ENCODE measurements at places on chromosomes 11 and 22. TPM values are rescaled to one million over a fixed set of nuclear protein-coding genes. Genes with fewer than 3 reads are reported as not detected.

- DNase-seq, result no peak
- no peak overlapping the region for H3K27ac ChIP-seq
- H3K36me3 ChIP-seq, result peaks cover 10% of the 10 kb centered on the region
- no peaks in the 10 kb centered on the region for H3K27me3 ChIP-seq
- H3K4me3 ChIP-seq, result no peak overlapping the region
- no peaks in the 10 kb centered on the region for H3K4me1 ChIP-seq
Measured at GRCh38 chr22:26701323-26701722, 43.9 kb downstream of the MIAT start.

Gene RBMXL2
- not detected for total RNA-seq

GRCh38 chr11:115990004-115990447, 485.8 kb upstream of the CADM1 start:
- no peak overlapping the region for H3K27ac ChIP-seq
- H3K4me1 ChIP-seq, result no peaks in the 10 kb centered on the region
- no peaks in the 10 kb centered on the region for H3K36me3 ChIP-seq
- no peak overlapping the region for H3K4me3 ChIP-seq
- peak; percentile 15 for DNase-seq

Gene AGBL2
- total RNA-seq, result 11.1 TPM

- peak; percentile 90 for DNase-seq
- no peak overlapping the region for H3K27ac ChIP-seq
- peaks cover 25% of the 10 kb centered on the region for H3K4me1 ChIP-seq
- H3K36me3 ChIP-seq, result no peaks in the 10 kb centered on the region
- H3K27me3 ChIP-seq, result no peaks in the 10 kb centered on the region
Measured at GRCh38 chr22:38114484-38115398, 4.3 kb upstream of the BAIAP2L2 start.

Gene HPS4
- 51.2 TPM for total RNA-seq

- no peaks in the 10 kb centered on the region for H3K27me3 ChIP-seq
- DNase-seq, result no peak
- H3K36me3 ChIP-seq, result no peaks in the 10 kb centered on the region
- H3K27ac ChIP-seq, result no peak overlapping the region
- no peak overlapping the region for H3K4me3 ChIP-seq
Measured at GRCh38 chr11:125515102-125515439, 19.0 kb upstream of the FEZ1 start.

Gene CLMP
- 49.4 TPM for total RNA-seq

GRCh38 chr11:61529537-61530225, 21.1 kb downstream of the LRRC10B start:
- no peak for DNase-seq
- no peaks in the 10 kb centered on the region for H3K36me3 ChIP-seq
- no peak overlapping the region for H3K27ac ChIP-seq
- H3K27me3 ChIP-seq, result no peaks in the 10 kb centered on the region

DNA sequence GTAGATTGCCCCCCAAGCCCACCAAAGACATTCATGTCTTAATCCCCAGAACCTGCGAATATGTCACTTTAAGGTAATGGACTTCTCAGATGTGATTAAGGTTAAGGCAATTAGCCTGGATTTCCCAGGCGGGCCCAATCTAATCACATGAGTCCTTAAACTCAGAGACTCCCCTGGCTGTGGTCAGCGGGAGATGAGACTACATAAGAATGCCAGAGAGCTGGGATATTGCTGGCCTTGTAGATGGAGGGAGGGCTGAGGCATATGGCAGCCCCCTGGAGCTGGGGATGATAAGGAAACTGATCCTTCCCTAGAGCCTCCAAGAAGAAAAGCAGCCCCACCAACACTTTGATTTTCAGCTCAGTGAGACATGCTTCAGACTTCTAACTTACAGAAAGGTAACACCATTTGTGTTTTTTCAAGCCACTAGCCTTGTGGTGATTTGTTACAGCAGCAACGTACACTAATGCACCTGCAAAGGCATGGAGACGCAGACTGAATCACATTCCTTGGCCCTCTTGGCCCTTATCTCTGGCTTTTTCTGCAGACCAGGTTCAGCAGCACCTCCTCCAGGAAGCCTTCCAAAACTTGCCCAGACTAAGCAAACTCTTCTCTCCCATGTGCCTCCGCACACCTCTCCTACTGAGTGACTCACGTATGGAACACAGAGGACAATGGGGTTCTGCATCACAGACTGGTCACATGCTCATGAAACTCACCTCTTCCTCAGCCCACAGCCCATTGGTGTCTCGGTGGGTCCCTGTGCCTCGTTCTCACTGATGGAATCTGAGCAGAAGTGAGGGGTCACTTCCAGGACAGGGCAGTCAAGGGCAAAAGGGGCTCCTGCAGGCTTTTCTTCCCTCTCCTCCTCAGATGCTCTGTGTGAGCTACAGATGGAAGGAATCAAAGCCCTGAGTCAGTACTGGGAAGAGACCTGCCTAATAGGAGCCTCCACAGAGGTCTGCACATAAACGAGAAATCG, 86.3 kb upstream of the HMGXB4 start:
- H3K27ac ChIP-seq, result no peak overlapping the region
- H3K4me3 ChIP-seq, result no peak overlapping the region
- no peaks in the 10 kb centered on the region for H3K36me3 ChIP-seq
- peaks cover 12% of the 10 kb centered on the region for H3K27me3 ChIP-seq
- no peak for DNase-seq
- no peaks in the 10 kb centered on the region for H3K4me1 ChIP-seq

- no peak overlapping the region for H3K27ac ChIP-seq
- H3K4me3 ChIP-seq, result no peak overlapping the region
- no peak for DNase-seq
Measured at GRCh38 chr11:578276-579035, 2.2 kb downstream of the PHRF1 start.

- no peaks in the 10 kb centered on the region for H3K4me1 ChIP-seq
- H3K27ac ChIP-seq, result no peak overlapping the region
- DNase-seq, result no peak
- no peaks in the 10 kb centered on the region for H3K27me3 ChIP-seq
- H3K36me3 ChIP-seq, result peaks cover 21% of the 10 kb centered on the region
- H3K4me3 ChIP-seq, result no peak overlapping the region
Measured at GRCh38 chr11:32935462-32936029, 42.9 kb downstream of the QSER1 start.

Gene MMP11
- 2.2 TPM for total RNA-seq

- no peaks in the 10 kb centered on the region for H3K27me3 ChIP-seq
- H3K36me3 ChIP-seq, result no peaks in the 10 kb centered on the region
- peaks cover 4% of the 10 kb centered on the region for H3K4me1 ChIP-seq
- H3K4me3 ChIP-seq, result no peak overlapping the region
- peak; percentile 71 for DNase-seq
- H3K27ac ChIP-seq, result no peak overlapping the region
Measured at GRCh38 chr11:64152841-64153691, 12.8 kb downstream of the MACROD1 start.

Gene ALKBH3
- total RNA-seq, result 27.6 TPM

- no peaks in the 10 kb centered on the region for H3K4me1 ChIP-seq
- H3K27me3 ChIP-seq, result peaks cover 64% of the 10 kb centered on the region
- H3K4me3 ChIP-seq, result no peak overlapping the region
- no peaks in the 10 kb centered on the region for H3K36me3 ChIP-seq
- no peak overlapping the region for H3K27ac ChIP-seq
Measured at GRCh38 chr11:124872741-124873140, 7.5 kb downstream of the ROBO3 start.

- H3K4me3 ChIP-seq, result peak within 1 kb of the TSS; percentile 81
- DNase-seq, result peak; percentile 94
- H3K27ac ChIP-seq, result peak within 1 kb of the TSS; percentile 88
- H3K27me3 ChIP-seq, result no peaks in the 10 kb centered on the region
Measured at GRCh38 chr11:7020183-7020917, at the start of the genes NLRP14 and ZNF214. TSS of gene NLRP14 (plus strand) at chr11:7020479. CDS start at chr11:7038587, 18,108 bp downstream. TSS of gene ZNF214 (minus strand) at chr11:7020346. CDS start at chr11:7002835, 17,511 bp downstream.

Gene HBG2
- not detected for total RNA-seq

All from transverse colon (tissue), 4 donors.